ENCODE measurements at places on chromosomes 11 and 22. TPM values are rescaled to one million over a fixed set of nuclear protein-coding genes. Genes with fewer than 3 reads are reported as not detected.
A peak's percentile ranks its signal among the peaks of the same experiment; 100 is the strongest.

PGA3 gene
- total RNA-seq: not detected

DNA sequence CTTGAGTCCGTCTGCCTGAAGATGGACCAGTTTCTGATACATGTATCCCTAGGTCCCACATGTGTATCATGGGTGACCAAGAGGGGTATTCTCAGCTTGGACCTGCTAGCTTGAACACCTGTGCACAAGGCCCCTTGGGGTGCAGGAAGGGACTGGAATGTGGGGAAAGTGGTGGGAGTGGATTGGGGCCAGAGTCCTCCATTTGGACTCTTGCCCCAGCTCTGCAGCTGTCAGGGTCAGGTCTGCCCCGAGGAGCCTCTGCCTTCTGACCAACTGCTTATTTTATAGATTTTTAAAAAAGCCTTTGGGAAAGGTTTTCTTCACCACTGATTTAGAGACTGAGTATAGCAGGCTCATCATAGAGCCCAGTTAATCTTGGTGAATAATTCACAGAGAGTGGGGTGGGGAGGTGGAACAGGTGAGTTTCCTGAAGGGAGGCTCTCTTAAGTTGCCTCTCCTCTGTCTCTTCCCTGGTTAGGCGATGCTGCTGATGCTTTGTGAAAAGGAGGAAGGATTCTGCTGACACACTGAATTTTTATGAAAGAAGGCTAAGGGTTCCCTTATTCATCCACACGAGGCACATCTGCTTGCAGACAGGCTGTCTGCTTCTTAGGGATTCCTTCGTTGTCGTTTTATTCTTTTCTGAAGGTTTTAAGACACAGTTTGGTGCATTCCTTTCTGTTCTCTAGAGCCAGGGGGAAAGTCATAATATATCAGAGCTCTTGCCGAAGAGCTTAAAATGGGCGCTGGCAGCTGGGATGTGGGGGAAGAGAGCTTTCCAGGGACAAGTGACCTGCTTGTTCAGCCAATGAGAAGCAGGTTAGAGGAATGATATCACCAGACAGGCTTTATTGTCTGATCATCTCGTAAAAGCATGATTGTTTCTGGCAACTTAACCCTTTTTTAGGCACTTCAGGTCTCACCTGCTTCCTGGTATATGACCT lies 19.9 kb downstream of the TRIM44 start:
- no peaks in the 10 kb centered on the region for H3K27me3 ChIP-seq
- peaks cover 17% of the 10 kb centered on the region for H3K4me1 ChIP-seq
- peak overlapping the region; percentile 83 for H3K27ac ChIP-seq
- H3K36me3 ChIP-seq: peaks cover 15% of the 10 kb centered on the region

- DNase-seq: no peak
- H3K27ac ChIP-seq: peak overlapping the region; percentile 56
Measured at GRCh38 chr11:66324664-66325063, 7.8 kb upstream of the CD248 start.

GRCh38 chr11:9530020-9530621 lies 43.3 kb upstream of the WEE1 start:
- H3K27me3 ChIP-seq: no peaks in the 10 kb centered on the region
- no peak for DNase-seq
- H3K4me1 ChIP-seq: peaks cover 57% of the 10 kb centered on the region
- H3K36me3 ChIP-seq: peaks cover 10% of the 10 kb centered on the region

All from progenitor cell of endocrine pancreas (in vitro differentiated cells).